ENCODE measurements at places on chromosomes 3 and 15.

GRCh38 chr3:177742273-177742672, 545.0 kb upstream of the TBL1XR1 start:
- DNase-seq = no peak

DNA sequence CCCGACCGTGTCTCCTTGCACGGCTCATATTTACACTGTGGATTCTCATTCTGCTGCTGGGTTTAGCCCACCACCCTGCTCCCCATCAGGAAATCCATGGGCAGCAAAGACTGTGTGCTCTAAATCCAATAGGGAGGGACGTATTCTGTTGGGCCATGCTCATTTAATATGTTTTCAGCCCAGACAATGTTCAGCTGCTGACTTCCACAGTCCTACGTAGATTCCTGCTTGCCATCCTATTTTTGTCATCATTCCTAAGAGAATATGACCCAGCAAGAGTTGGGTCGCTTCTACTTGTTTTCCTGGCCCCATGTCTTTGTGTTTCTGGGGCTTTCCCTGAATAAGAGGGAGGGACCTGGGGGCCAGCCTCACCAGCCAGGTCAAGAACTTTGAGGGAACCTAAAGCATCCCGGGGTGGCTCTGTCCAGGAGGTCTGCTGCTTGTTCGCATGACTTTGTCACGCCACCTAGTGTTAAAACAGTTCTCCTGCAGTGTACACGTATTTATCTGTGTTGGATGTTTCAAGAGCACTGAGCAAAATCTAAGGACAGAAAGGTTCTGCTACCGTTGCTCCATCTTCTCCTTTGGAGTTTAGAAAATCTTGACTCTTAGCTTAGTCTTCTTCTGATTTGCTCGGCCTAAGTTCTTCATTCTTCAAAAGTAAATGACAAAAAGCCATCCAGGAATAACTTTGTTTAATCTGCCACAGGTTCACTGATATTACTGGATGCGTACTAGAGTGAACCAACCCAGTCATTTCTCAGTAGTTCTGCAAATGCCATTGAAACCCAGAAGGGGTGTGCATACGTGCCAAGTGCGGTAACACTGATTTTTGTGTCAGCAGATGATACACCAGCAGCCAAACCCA, 79.8 kb upstream of the NR2E3 start:
- DNase-seq = peak; percentile 48

DNA sequence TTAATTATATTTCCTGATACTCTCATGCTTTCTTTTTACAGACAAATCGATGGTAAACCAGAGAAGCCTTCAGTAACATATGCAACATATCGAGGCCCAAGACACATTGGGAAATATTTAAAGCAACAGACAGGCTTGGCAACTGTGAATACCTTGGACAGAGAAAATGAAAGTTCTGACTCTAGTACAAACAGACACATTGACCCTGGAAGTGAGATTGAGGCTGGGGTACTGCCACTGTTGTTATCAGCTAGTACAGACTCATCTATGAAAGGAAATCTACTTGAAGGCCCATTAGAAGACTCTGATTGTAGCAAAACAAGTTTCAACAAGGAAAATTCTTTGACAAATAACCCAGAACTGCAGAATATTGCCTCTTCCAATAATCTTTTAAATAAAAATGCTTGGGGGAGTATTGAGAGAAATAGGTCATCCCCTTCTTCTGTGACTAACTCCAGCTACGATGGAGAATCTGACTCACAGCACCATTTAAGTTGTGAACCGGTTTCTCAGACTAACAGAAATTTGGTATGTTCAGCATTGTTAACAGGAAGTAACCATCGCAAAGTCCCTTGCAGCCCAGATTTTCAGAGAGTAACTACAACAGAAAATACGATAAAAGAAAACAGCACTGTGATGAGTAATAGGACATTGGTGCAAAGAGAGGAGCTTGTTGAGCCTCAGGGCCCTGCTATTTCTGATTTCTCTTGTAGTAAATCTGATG, 50.2 kb downstream of the CRYBG3 start:
- no peak for DNase-seq

DNA sequence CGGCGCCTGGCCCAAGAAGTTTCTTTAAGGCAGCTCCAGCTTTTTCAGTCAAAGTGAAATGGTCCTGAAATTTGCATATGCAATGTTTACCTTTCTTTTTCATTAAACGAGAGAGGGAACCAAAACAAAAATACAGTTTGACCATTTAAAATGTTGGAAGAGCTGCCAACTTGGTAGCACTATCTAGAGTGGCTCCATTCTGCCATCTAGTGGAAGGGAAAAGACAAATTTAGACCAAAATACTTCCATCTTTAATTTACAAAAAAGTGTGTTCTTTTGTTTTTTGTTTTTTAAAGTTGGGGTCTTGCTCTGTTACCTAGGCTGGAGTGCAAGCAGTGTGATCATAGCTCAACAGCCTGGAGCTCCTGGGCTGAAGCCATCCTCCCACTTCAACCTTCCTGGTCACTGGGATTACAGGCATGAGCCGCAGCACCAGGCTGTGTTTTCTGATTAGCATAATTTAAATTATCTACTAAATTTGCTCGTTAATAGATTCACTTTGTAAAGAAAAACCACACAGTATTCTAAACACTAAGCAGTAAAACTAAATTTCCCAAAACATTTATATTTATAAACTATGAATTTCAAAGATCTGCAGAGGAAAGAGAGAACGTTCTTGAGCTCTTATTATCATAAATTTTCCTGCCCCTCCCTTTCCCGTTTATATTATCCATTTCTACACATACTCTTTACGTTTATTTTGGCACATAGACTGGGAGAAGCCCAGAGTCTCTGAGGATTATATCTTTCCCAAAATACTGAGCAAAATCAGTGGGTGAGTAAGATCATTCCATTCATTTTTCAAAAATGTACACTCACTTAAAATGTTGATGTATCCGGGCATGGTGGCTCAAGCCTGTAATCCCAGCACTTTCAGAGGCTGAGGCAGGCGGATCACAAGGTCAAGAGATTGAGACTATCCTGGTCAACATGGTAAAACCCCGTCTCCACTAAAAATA, 15.4 kb upstream of the RFC4 start:
- no peak for DNase-seq

DNA sequence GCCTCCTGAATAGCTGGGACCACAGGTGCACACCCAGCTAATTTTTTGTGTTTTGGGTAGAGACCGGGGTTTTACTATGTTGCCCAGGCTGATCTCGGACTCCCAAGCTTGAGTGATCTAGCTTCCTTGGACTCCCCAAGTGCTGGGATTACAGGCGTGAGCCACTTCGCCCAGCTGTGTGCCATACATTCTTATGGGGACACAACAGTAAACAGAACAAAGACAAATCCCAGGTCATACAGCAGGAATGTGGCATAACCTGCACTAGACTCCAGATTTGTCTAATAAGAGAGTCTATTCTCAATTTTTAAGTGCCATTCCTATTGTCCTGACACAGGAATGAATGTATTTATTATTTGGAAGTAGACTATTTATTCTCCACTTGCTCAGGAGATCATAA, 17.6 kb downstream of the ARL6IP5 start:
- DNase-seq = no peak

DNA sequence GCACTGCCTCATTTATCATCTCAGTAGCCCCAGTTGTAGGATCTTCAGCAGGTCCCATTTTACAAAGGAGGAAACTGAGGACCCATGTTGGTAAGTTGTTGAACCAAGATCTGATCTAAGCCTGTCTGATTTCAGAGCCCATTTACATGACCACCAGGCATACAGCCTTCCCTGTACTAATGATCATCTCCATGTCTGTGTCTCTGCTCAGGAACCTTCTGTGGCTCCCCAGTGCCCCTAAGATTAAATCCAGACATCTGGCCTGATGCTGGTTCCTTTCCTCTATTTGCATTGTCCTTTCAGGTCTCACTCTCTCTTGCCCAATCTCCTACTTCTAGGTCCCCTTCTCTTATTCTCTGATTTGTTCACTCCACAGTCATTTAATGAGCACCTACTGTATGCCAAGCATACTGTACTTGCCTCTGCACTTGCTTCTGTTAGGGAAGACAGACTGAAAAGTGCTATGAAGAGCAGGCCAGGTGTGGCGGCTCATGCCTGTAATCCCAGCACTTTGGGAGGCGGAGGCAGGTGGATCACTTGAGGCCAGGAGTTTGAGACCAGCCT, 32.4 kb downstream of the ATP2B2 start:
- DNase-seq = no peak

- DNase-seq = no peak
Measured at GRCh38 chr15:70225416-70225815, 127.7 kb upstream of the TLE3 start.

DNA sequence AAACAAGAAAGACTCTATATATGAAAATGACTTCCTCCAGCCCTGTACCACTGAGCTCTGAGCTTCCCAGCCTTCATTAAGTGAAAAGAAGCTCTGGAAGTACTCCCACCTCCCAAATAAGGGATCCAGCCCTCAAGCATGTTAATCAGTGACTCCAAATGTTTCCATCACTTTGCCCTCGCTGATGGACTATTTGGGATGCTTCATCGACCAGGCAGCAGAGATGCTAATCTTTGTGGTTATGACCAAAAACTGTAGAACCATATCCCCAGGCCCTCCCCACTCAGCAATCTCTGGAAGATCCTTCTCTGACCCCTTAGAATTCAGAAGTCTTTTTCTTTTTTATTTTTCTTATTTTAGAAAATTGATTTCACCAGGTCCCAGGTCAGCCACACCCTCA, 2.3 kb upstream of the CTDSPL start:
- no peak for DNase-seq

- DNase-seq = no peak
Measured at GRCh38 chr15:72206677-72207000, 9.1 kb upstream of the GRAMD2A start.

GRCh38 chr15:88003541-88004327, 252.8 kb downstream of the NTRK3 start:
- DNase-seq = no peak

- DNase-seq = no peak
Measured at GRCh38 chr3:42544492-42545283, 37.1 kb downstream of the SEC22C start.

- no peak for DNase-seq
Measured at GRCh38 chr15:85475317-85475701, 94.9 kb downstream of the AKAP13 start.
